ENCODE measurements at places on chromosomes 3 and 15. TPM values are rescaled to one million over a fixed set of nuclear protein-coding genes. Genes with fewer than 3 reads are reported as not detected.

DZIP1L gene
- total RNA-seq = 1.1 TPM

WDR76 gene
- total RNA-seq = 11.1 TPM

- no peaks in the 10 kb centered on the region for H3K36me3 ChIP-seq
- H3K4me3 ChIP-seq = no peak overlapping the region
- H3K27ac ChIP-seq = no peak overlapping the region
- H3K4me1 ChIP-seq = no peaks in the 10 kb centered on the region
- H3K27me3 ChIP-seq = no peaks in the 10 kb centered on the region
- DNase-seq = no peak
Observed at GRCh38 chr3:73484656-73485248, 140.0 kb downstream of the PDZRN3 start.

CHRFAM7A gene
- 1.2 TPM for total RNA-seq

NPAP1 gene
- total RNA-seq = not detected

- no peak for DNase-seq
- 0 out of 2 replicates have a peak, but pooled peaks cover 9% of the 10 kb centered on the region for H3K4me1 ChIP-seq
- no peak overlapping the region for H3K27ac ChIP-seq
- H3K4me3 ChIP-seq = no peak overlapping the region
Observed at GRCh38 chr3:69241769-69242168, 119.4 kb upstream of the LMOD3 start.

GRCh38 chr15:50377867-50378751 lies 23.1 kb upstream of the GABPB1 start:
- H3K4me3 ChIP-seq = no peak overlapping the region
- DNase-seq = no peak
- no peak overlapping the region for H3K27ac ChIP-seq
- H3K4me1 ChIP-seq = no peaks in the 10 kb centered on the region
- no peaks in the 10 kb centered on the region for H3K27me3 ChIP-seq

GRCh38 chr3:115624029-115624741 lies 875 bp downstream of the GAP43 start:
- DNase-seq = no peak
- H3K27ac ChIP-seq = no peak overlapping the region
- H3K36me3 ChIP-seq = no peaks in the 10 kb centered on the region
- no peaks in the 10 kb centered on the region for H3K27me3 ChIP-seq
- no peak overlapping the region for H3K4me3 ChIP-seq

Data from HepG2 (cell line).